ENCODE measurements at places on chromosomes 6 and 20.

DNA sequence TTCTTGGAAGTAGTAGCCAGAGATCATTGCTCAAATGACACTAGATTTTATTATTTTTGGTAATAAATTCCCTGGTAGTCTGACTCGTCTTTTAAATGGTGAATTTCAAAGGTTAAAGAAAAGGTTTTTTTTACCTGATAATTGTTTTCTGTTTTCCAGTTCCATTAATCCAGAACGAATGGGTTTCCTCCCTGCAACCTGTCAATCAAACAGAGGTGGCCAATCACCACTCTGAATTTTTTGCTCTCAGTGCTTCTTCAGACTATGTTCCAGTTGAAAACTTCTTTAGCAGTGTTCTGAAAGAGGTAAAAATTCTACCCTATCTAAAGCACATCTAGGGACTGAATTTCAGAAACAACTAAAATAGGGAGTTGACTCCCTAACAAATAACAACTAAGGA lies 73.8 kb downstream of the PHIP start:
- DNase-seq: no peak

DNA sequence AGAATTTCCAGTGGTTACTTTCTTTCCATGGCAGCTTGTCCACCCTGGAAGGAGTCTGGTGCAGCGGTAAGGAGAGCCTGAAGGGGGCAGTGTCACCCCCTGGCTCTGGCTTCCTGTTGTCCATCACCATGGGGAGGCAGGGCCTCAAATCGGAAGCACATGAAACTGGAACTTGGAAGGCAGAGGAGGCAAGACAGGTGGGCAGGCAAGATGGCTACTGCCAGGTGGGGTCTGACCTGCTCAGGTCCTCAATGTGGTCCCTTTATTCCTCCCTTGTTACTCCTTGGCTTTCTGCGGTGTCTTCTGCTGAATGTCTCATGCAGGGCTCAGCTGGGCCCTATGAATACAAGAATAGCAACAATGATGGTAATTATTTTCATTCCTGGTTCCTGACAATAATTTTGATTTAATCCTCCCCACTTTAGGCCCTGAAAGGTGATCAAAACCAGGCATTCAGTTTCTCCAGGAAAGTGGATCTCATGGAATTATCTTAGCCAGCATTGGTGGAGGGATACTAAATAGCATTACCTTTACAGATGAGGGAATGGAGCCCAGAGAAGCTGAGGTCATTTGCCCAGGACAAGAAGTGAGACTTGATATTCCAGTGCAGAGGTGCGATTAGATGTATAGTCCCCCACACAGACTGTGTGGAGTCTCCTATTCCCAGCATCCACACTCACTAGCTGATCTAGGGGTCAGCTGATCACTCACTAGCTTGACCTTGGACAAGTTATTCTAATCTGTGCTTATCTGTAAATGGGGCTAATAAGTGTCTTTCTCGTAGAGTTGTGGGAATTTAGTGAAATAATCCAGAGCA lies 17.6 kb upstream of the SNAI1 start:
- peak; percentile 13 for DNase-seq

GRCh38 chr6:163872335-163872734 lies 457.8 kb downstream of the QKI start:
- DNase-seq: no peak

DNA sequence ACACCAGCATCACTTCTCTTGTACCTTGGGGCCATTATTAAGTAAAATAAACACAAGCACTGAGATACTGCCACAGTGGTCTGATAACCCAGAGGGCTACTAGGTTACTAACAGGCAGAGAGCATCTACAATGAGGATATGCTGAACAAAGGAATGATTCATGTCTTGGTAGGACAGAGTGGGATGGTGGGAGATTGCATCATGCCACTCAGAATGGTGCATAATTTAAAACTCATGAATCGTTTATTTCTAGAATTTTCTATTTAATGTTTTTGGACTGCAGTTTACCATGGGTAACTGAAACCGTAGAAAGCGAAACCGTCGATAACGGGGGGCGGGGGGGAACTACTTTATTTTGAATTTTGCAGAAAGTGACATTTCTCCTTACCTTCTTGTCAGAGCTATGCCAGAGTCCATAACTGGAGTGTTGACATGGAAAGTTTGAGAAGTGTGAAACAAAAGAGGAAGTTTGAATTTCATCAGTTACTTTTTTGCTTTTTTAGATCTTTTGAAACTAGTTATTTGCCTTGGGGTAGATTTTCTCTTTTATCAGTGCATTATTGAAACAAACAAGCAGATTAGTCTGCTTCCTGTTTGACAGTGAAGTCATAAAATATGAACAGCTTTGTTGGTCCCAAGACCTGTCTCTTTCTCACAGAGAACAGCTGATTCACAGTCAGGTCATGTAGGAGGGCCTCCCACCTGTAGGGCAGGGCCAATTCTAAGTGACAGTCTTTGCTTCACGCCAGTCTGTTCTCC lies 124.9 kb downstream of the KLHL32 start:
- no peak for DNase-seq

GRCh38 chr6:37369321-37370201 lies 15.8 kb downstream of the RNF8 start:
- DNase-seq: no peak

DNA sequence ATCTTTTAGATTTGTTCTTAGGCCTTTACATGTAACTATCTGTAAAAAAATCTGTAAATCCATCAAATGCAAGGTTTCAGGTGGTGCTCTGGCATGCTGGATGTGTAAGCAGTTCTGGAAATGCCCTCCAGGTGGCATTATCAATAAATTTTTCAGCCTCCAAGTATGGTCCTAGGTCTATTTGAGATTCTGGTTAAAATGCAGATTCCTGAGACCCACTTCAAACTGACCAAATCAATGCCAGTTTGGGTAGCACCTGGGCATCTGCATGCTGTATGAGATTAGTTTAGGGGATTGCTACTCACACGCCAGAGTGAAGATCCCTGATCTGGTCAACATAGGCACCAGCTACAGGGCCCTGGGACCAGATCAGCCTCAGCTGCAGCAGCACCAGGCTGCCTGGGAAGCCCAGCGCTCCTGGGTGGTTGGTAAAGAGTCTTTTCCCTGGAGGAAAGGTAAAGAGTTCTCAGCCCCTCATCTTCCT lies 507.3 kb upstream of the CITED2 start:
- peak; percentile 38 for DNase-seq

GRCh38 chr20:8400486-8400885 lies 268.4 kb downstream of the PLCB1 start:
- no peak for DNase-seq

GRCh38 chr6:17492350-17492749 lies 99.0 kb downstream of the CAP2 start:
- no peak for DNase-seq

Measured in CD4-positive, alpha-beta T cell treated with Interleukin-21 for 1 hour (primary cell).